ENCODE measurements at places on chromosomes 4 and X.

- DNase-seq = no peak
These were observed 64.1 kb downstream of the TMA16 start for GRCh38 chr4:163558539-163559044.

- no peak for DNase-seq
These were observed 17.8 kb upstream of the SEPTIN11 start for GRCh38 chr4:76931576-76932276.

DNA sequence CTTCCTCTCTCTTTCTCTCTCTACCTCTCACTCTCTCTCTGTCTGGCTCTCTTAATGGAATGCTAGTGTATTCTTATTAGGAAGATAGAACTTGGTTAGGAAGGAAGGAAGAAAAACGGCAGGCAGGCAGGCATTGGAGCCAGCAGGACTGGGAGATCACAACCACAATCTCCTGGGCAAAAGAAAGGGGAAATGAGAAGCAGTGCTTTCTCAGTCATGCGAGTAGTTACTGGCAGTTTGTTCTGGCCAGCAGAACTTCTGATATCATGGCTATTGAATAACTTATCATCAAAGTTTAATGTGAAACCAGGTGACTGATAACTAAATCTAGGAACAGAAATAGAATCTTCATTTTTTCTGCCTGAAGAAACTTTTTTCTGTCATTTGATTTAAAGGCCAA is 60.9 kb upstream of the PAGE1 start:
- no peak for DNase-seq

GRCh38 chr4:123621072-123621705 is 224.6 kb downstream of the SPRY1 start:
- DNase-seq = no peak

GRCh38 chr4:88613417-88613875 is 21.2 kb downstream of the HERC3 start:
- no peak for DNase-seq

- DNase-seq = no peak
These were observed 8.0 kb upstream of the DGAT2L6 start for GRCh38 chrX:70169281-70169680.

- DNase-seq = peak; percentile 95
These were observed 64.0 kb downstream of the SMAD1 start for GRCh38 chr4:145545538-145546174.

- DNase-seq = no peak
These were observed 383.0 kb upstream of the INTU start for GRCh38 chr4:127249767-127250108.

DNA sequence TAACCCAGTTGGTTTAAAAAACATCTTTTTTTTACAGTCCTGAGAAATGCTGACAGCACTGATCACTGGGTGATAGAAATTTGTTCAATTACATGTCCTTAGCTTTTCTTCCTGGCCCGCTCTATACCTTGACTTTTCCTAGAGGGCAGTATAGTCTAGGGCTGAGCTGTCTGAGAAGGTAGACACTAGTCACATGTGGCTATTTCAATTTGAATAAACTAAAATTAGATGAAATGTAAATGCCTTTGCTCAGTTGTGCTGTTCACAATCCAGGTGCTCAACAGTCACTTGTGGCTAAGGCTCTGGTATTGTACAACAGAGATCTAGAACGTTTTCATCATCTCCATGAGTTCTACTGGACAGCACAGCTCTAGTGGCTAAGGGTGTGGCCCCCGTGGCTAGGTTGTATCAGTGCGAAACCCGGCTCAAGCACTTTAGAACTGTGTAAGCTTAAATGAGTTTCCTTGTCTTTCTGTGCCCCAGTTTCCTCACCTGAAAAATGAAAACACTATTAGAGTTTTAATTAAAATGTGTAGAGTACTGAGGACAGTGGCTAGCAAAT is 111.6 kb upstream of the WDR17 start:
- DNase-seq = no peak

DNA sequence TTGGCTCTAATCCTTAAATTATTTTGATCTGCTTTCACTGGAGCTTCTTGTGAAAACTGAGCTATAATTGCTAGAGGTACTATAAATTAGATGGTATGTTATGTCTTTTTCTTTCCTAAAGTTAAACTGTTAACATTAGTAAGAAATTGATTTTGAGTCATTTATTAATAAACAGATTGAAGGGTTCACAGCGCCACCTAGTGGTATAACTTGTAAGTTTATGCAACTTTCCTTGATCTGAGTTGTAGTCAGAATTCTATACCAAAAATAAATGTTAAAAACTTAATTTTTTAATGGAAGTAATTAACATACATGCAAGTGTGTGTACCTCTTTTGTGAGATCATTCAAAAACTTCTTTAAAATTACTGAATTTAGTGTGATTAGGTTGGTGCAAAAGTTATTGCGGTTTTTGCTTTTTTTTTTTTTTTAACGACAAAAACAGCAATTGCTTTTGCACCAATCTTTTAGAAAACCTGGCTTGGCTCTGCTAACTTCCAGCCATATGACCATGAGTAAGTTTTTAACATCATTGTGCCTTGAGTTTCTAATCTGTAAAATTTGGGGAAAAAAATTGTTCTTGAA is 151.5 kb downstream of the CENPC start:
- DNase-seq = peak; percentile 16

DNA sequence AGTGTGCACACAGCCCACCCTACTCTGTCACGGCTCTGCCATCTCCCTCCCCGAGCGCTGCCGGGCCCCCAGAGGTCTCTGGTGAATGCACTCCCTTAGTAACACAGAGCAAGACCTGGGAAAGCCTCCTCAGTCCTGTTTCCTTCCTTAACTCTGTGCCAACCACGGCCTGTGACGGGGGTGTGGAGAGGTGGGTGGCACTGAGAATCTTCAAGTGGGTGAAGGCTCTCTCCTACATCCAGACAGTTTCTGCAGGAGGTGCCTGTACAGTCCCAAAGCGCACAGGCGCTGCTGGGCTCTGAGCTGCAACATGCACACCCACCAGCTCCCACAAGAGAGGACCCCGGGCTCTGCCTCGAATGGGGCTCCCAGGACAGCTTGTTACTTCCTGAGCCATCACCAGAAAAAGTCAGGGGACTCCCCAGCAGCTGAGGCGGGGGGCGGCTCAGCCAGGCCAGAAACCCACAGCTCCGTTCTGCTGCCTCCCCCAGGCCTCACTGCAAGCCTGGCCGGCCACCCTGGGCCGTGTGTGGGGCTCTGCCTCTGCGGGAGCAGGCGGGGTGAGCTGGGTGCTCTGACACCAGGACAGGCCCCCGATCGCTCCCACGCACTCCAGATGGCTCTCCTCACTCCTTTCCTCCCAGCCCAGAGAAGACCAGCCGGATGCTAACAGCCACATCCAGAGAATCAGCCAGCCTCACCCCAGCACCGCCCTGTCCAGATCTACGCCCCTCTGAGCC is 29.7 kb downstream of the FAM53A start:
- DNase-seq = no peak

GRCh38 chr4:124526331-124526730 is 186.2 kb downstream of the ANKRD50 start:
- no peak for DNase-seq

DNA sequence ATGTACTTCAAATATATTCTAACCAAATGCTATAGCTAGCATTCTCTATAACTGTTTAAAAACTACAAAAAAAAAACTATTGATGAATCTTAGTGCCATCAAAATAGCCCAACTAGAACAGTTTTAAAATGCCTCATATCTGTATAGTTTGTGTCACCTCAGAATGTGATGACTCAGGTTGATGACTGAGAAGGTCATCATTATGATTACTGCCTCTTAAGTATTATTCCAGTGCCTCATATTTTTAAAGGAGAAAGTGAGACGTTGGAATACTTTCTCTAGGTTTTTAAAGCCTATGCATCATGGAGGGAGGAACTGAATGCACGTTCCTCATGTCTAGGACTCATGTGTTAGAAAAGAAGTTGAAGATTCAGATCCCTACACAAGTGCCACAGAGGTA is 88.2 kb downstream of the TMA16 start:
- DNase-seq = no peak

- no peak for DNase-seq
These were observed 74.8 kb downstream of the SLIT2 start for GRCh38 chr4:20326460-20326859.

GRCh38 chr4:55980725-55981124 is 32.0 kb downstream of the CEP135 start:
- no peak for DNase-seq

Data from AG04450 (cell line).